Upper lobe of right lung (tissue), 1 donor: ENCODE measurements at places on chromosomes 11 and 22. TPM values are rescaled to one million over a fixed set of nuclear protein-coding genes. Genes with fewer than 3 reads are reported as not detected.

DNA sequence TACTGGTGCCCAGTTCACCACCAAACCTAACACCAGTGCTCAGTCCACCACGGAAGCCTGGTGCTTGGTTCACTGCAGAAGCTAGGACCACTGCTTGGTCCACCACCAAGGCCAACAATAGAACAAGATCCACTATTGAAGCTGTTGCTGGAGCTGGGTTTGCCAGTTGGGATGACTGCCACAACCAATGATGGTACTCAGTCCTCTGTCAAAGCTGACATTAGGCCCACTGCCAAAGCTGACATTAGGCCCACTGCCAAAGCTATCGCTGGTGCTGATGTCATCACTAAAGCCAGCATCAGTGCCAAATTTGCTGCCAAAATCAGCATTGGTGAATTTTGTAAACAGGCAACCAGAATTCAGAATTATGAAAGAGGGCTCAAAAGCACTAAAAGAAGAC lies 1850.2 kb upstream of the RAG2 start:
- DNase-seq, result no peak

DNA sequence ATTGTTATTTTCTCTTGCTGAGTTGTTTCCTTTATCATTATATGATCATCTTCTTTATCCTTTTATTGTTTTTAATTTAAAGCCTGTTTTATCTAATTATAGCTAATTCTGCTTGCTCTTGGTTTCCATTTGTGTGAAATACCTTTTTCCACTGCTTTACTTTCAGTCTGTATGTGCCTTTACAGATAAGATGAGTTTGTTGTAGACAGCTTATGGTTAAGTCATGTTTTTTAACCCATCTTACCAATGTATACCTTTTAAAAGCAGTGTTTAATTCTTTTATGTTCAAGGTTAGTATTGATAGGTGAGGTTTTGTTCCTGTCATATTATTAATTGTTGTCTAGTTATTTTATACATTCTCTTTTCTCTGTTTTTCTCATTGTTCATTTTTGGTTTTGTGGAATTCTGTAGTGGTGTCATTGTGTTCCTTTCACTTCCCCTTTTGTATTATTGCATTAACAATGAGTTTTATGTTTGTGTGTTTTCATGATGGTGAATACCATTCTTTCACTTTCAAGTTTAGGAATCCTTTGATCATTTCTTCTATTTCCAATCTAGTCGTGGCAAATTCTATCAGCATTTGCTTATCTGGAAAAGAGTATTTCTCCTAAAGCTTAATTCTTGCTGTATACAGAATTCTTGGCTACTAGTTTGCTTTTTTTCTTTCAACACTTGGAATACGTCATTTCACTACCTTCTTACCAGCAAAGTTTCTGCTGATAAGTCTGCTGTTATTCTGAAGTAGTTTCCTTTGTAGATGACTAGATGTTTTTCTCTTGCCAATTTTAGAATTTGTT lies 21.8 kb downstream of the OR5AN1 start:
- no peak for DNase-seq

GRCh38 chr11:64413417-64413816 lies 54.5 kb downstream of the RPS6KA4 start:
- DNase-seq, result no peak

GRCh38 chr11:94926271-94926625 lies 47.1 kb downstream of the CWC15 start:
- no peak for DNase-seq

DNA sequence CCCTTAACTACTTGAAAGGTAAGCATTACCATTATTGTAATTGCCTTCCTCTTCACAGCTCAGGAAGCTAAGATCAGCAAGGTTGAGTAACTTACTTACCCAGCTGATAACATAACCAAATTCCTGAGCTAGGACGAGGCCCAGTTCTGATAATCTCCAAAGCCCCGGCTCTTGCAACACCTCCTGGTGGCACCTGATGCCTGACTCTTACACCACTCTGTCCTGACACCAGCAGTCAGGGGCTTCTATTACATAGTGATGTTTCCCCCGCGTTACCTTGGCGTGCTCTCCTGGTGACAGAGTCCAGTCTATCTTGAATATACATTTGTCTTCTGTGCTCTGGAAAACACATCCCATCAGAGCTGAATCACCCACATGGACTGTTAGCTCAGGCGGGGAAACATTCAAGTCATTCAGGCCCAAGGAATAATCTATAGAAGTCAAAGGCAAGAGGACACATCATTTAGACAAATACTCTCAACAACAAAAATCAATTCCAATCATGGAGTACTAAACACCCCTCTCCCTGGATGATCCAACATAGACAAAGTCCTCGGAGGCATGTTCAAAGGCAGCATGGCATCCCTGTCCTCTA lies 12.6 kb downstream of the JAML start:
- DNase-seq, result peak; percentile 71

- no peak for DNase-seq
These were observed 23.4 kb downstream of the SYN3 start for GRCh38 chr22:33034753-33035152.

Gene SERPIND1
- total RNA-seq, result 0.58 TPM

Gene CCDC73
- total RNA-seq, result not detected
